CD4-positive, alpha-beta T cell treated with Interleukin-15 for 4 hours (primary cell): ENCODE measurements at places on chromosomes 1 and 21.

DNA sequence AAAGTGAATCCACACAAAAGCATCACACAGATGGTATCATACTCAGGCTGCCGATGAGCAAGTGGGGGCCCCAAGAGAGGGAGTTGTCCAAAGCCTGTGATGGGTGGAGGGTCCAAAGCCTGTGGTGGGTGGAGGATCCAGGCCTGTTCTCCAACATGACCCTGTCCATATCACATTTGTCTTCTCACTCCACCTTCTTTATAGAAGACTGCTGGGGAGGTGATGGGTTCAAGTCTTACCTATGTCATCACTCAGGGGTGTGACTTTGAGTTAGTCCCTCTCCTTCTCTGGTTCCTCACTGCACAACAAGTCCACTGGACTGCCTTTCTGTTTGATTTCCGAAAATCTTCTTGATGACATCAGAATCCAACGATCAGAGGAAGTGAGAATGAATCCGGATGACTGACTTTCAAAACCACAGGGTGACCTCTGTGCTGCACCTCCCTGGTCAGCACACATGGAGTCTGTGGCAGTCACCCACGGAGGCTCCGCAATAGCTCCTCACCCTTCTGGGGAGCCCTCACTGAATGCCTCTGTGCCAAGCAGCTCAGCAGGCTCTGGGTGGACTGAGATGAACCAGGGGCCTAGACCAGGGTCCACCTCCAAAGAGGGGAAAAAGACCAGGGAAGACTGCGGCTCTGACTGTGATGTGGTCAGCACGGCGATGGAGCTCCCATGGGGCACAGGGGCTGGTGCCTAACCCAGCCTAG lies 166.8 kb downstream of the HIVEP3 start:
- no peak for DNase-seq

DNA sequence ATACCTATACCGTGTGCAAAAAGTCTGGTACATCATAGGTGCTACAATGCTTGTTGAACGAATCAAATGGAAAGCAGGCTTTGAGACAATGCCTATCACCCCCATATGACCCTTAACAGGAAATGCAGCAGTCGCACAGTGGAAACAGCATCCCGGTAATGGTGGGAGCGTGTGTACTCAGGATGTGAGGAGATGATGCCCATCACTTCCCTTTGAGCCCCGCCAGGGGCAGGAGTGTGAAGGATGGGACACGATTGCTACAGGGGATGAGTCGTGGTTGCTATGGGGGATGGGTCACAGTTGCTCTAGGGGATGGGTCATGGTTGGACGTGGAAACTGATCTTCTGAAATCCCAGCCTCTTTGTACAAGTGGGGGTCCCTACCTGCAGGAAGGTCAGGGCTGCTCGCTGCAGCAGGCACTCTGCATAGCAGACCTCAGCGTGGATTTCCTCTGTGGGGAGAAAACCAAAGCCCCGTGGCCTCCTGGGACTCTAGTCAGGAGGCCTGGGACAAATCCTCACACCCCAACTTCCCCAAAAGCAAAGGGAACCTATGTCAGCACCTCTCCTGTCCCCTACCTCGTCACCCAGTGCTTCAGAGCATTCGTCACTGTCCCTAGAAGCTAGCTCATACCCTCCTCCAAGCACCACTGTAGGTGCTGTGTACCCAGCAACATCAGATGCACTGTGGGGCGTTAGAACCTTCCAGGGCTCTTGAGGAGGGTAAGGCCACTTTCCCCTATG lies 19.3 kb downstream of the TTC39A start:
- no peak for DNase-seq

DNA sequence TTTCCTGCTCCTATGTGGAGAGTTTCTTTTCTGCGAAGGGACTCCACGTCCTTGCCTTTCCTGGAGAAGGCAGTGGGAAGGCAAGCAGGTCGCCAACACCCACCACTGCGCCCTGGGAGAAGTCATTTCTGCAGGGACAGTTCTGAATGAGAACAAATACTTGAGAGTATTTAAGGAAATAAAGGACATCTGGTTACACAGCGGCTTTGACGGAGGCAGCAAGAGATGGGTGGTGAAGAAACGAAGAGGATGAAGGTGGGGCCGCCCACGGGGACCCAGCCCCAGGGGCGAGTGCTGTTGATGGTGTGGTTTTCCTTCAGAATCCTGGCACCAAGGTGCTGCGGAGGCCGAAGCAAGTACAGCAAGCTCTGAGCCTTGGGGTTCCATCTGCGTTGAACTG lies 75.5 kb downstream of the PSMG1 start:
- DNase-seq, result no peak

DNA sequence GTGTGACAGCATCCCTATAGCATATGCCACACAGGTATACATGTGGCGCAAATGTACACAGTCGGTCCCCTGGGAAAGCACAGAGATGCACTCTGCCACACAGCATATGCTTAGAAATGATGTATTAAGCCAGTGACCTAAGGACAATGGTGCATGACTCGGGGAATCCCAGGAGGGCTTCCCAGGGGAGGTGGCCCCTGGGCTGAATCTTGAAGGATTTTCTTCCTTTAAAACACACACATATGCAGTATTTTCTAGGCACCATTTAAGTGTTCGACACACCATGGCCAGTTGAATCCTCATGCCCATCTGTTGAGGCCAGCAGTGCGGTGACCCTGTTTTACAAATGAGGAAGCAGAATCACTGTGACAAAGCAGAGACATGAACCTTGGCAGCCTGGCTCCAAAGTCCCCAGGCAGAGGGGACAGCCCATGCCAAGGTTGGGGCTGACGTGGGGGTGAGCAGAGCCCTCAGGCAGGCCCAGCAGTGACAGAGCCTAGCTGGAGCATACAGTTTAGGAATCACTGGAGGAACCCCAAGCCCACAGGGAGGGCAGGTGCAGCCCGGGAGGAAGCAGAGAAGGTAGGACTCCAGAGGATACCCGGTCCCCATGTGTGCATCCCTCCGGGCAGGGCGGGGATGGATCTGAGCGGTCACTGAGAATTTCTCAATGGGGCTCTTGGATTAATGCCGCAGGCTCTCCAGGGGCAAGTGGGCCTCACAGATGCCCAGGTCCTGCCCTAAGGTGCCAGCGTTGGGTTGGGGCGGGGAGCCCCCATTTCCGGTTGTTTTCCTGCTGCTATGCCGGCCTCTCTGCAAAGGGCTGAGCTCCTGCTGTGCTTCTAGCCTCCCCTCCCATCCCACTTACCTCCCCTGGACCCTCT lies 28.4 kb downstream of the WNT3A start:
- DNase-seq, result no peak

- no peak for DNase-seq
These were observed 13.5 kb downstream of the EFCAB14 start for GRCh38 chr1:46705408-46705807.

DNA sequence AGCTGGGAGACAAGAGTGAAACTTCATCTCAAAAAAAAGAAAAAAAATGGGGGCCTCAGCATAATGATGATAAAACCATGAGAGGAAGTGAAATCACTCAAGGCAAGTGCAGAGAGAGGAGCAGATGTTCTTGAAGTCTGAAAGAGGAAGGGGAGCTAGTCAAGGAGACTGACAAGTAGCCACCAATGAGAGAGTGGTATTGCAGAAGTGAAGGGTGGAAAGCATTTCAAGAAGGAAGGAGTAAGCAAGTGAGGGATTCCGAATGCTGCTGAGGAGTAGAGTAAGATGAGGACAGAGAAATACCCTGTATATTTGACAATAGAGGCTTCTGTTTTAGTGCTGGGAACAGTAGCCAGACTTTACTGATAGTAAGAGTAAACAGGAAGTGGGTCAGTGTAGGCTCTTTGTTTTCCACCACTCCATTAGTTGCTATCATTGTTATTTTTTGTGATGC lies 2.9 kb downstream of the TATDN3 start:
- peak; percentile 28 for DNase-seq

- DNase-seq, result peak; percentile 81
These were observed at the start of gene CIART for GRCh38 chr1:150281758-150282557. TSS of gene CIART (plus strand) at chr1:150282554. CDS start at chr1:150283268, 714 bp downstream.

DNA sequence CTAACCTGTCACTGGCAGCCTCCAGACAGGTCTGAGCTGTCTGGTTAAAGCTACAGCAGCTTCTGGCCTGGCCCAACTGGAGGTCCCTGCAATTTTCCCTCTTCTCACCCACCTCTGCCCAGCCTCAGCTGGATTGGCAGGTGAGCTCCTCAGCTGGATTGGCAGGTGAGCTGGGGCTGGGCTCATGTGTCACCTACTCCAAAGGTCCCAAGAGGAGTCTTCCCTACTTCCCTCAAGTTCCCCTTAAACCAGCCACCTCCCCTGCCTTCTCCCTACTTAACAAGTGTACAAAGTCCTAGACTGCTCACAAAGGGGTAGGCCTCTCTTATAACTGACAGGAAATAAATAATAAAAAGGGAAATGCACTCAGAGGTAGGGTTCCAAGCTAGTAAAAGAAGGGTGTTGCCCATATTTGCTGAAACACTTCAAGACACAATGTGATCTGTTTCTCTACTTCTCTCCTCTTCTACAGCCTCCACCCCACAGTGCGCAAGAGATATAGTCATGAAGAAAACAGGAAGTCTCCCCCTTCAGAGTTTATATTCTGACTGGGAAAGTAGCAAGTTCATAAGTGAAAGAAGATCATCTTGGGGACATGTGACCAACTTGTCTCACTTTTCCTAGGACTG lies at the start of gene GPA33:
GPA33 (minus strand) TSS at position 64 of the 629 bp plus-strand sequence. CDS start 90 bp downstream, outside the sequence.
- peak; percentile 45 for DNase-seq

DNA sequence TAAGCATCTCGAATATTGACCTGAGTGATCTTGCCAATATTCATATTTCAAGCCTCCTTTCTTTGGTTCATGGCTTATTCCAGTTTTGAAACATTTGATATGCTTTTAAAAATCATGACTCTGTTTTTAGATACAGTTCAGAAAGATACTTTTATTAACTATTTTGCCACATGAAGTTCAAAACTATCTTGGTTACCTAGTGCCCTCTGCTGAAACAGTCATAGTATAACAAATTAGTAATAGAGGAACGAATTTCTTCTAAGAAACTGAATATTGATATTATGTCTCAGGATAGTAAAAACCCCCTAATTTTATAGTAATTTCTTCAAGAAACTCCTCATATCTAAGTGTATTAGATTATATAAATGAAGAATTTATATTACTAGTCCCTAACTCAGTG lies 52.6 kb upstream of the RC3H1 start:
- DNase-seq, result no peak
